ENCODE measurements at places on chromosomes 3 and 15. TPM values are rescaled to one million over a fixed set of nuclear protein-coding genes. Genes with fewer than 3 reads are reported as not detected.

DNA sequence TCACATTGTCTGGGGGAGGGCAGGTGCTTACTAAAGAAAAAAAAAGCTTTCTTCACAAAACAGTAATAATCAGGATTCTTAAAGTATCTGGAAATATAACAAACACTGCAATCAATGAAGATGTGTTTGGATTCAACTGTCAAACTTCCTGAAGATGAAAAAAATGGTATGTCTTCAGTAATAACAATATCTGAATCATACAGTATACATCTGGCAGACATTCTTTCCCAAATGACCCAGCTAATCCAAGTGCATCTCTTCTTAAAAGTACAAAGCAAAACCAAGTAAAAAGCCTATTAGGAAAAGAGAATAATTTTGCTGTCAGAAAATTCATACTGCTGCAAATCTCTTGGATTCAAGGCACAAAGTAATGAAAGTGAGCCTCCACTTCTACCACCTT is 145.0 kb upstream of the MCTP2 start:
- H3K27me3 ChIP-seq: no peaks in the 10 kb centered on the region
- H3K4me3 ChIP-seq: no peak overlapping the region
- peaks cover 6% of the 10 kb centered on the region for H3K4me1 ChIP-seq

- H3K4me3 ChIP-seq: no peak overlapping the region
- no peaks in the 10 kb centered on the region for H3K36me3 ChIP-seq
- H3K27ac ChIP-seq: no peak overlapping the region
- DNase-seq: no peak
Measured at GRCh38 chr3:9909221-9910013, 6.8 kb downstream of the IL17RE start.

DNA sequence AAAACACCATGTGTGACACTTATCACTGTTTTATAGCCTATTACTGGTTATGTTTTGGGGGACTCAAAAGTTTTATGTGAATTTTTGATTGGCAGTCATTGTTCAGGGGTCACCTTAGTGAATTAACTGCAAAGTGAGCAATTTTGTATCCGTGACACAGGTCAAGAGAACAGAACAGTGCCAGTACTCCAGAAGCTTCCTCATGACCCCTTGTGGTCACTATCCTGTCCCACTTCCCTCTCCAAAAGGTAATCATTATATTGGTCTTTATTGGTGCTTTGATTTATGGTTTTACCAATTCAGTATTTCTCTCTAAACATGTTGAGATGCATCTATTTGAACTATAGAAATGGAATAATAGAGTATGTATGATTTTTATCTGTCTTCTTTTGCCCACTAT is 107.1 kb downstream of the STT3B start:
- H3K27me3 ChIP-seq: no peaks in the 10 kb centered on the region
- peaks cover 14% of the 10 kb centered on the region for H3K36me3 ChIP-seq
- no peak overlapping the region for H3K4me3 ChIP-seq
- H3K4me1 ChIP-seq: no peaks in the 10 kb centered on the region
- no peak for DNase-seq

OSBPL10 gene
- 18.7 TPM for total RNA-seq

- no peaks in the 10 kb centered on the region for H3K27me3 ChIP-seq
- no peaks in the 10 kb centered on the region for H3K4me1 ChIP-seq
- peaks cover 5% of the 10 kb centered on the region for H3K36me3 ChIP-seq
- H3K27ac ChIP-seq: no peak overlapping the region
- no peak for DNase-seq
Measured at GRCh38 chr3:28039234-28039633, 202.2 kb upstream of the CMC1 start.

TEX55 gene
- not detected for total RNA-seq

DNA sequence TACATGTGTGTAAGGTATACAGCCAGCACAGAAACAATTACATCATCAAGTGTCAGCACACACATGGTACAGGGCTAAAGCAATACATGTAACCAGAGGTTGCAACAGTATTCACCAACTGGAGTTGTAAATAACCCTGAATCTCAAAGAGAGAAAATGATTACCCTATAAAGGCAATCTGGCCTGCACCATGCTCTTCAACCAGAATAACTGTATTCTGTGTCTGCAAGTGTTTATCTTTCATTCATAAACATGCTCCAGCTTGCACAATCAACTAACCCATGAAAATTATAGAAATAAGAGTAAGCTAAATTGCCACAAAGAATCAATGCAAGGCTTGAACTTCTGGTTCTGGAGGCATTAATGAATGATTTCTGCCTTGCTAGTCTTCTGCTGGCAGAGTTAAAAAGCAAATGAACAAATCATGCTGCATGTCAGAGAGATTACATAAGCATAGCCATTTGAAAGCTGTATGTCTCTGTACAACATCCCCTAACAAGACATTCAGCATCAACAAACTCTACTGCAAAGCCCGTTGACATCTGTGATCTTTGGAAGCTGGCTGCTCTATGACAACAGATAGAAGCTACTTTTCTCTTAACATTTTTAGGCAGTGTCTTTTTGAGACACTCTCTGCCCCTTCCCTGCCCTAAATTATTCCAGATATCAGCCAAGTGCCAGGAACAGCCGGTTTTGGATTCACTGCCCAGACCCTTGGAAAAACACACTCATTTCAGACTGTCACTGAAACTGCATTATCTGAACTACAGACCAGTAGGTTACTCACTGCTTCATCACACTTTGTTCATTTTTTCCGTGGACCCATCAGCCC is 871.0 kb downstream of the OTOL1 start:
- DNase-seq: no peak
- no peaks in the 10 kb centered on the region for H3K36me3 ChIP-seq
- no peak overlapping the region for H3K4me3 ChIP-seq
- H3K27me3 ChIP-seq: no peaks in the 10 kb centered on the region
- no peak overlapping the region for H3K27ac ChIP-seq

Data from neural crest cell (in vitro differentiated cells).